Osteocyte (in vitro differentiated cells): ENCODE measurements at places on chromosomes 3 and 15. TPM values are rescaled to one million over a fixed set of nuclear protein-coding genes. Genes with fewer than 3 reads are reported as not detected.

- H3K4me3 ChIP-seq = no peak overlapping the region
- H3K27ac ChIP-seq = no peak overlapping the region
- H3K36me3 ChIP-seq = peaks cover 14% of the 10 kb centered on the region
- no peaks in the 10 kb centered on the region for H3K4me1 ChIP-seq
Observed at GRCh38 chr3:101249522-101249921, 70.9 kb downstream of the IMPG2 start.

DNA sequence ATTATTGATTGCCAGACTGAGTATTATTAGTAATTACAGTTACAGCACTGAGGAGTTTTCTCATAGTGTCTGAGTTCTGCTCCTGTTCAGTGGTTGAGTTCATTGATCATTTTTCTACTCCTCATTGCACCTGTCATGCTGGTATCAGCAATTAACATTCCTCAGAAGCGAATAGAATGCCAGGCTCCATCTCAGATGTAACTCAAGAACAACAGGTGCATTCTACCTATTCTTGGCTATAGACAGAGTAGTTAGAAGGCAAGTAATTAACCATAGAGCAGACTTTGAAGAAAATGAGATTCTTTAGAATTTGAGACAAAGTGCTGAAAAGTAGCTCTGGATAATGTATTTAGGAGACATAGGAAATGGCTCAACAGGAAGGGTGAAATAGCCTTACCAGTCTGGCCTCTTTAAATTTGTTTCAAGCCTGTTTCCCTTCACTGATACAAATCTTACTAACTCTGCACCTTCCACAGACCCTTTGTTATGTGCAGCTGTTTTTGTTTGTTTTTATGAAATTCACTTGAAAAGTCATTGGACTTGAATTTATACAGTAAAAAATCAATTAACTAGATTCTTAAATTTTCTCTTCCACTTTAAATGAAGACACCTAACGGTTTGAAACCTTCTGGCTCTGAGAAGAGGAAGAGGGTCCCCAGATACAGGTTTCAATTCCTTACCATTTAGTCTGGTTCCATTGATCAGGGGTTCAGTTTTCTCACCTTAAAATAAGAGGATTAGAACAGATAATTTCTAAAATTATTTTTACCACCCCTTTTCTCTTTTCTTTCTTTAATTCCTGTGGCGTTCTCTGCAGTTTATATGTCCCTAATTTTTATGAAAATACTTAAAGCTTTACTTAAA is 109.6 kb downstream of the FNDC3B start:
- H3K4me3 ChIP-seq = no peak overlapping the region
- DNase-seq = no peak
- H3K27ac ChIP-seq = peak overlapping the region; percentile 31
- peaks cover 53% of the 10 kb centered on the region for H3K4me1 ChIP-seq

- H3K27me3 ChIP-seq = no peaks in the 10 kb centered on the region
- no peak for DNase-seq
- no peak overlapping the region for H3K4me3 ChIP-seq
- peaks cover 7% of the 10 kb centered on the region for H3K36me3 ChIP-seq
Observed at GRCh38 chr3:140421884-140422283, 256.0 kb upstream of the TRIM42 start.

- H3K4me3 ChIP-seq = peak overlapping the region; percentile 68
- H3K4me1 ChIP-seq = peaks cover 3% of the 10 kb centered on the region
- no peaks in the 10 kb centered on the region for H3K36me3 ChIP-seq
- peaks cover 5% of the 10 kb centered on the region for H3K27me3 ChIP-seq
- no peak overlapping the region for H3K27ac ChIP-seq
Observed at GRCh38 chr3:107421170-107421792, 44.0 kb downstream of the CCDC54 start.

- H3K4me1 ChIP-seq = peaks cover 36% of the 10 kb centered on the region
- DNase-seq = no peak
- no peak overlapping the region for H3K27ac ChIP-seq
- H3K27me3 ChIP-seq = no peaks in the 10 kb centered on the region
- H3K4me3 ChIP-seq = no peak overlapping the region
Observed at GRCh38 chr3:46408853-46409252, 1.8 kb downstream of the CCRL2 start.

DNA sequence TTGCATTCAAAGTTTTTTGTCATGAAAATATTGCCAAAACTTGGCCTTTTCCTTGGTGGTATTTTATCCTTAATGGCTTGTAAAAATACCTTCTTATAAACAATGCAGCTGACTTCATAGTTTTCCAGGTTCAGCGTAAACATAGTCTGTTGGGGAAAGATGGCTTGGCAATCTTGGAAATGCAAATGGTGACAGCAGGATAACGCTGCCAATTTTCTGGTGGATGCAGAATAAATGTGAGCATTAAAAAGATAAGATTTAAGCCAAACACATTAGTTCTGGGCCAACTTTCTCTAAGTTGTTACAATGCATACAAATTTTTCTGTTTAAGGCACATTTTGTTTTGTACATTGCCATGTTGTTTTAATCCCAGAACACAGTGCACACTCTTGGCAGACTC is 147.0 kb upstream of the POU1F1 start:
- no peak for DNase-seq
- no peak overlapping the region for H3K4me3 ChIP-seq
- no peaks in the 10 kb centered on the region for H3K4me1 ChIP-seq
- no peaks in the 10 kb centered on the region for H3K36me3 ChIP-seq

GRCh38 chr3:169591159-169591951 is 72.2 kb downstream of the MECOM start:
- no peak overlapping the region for H3K4me3 ChIP-seq
- DNase-seq = no peak
- peaks cover 13% of the 10 kb centered on the region for H3K4me1 ChIP-seq
- no peaks in the 10 kb centered on the region for H3K27me3 ChIP-seq

DNA sequence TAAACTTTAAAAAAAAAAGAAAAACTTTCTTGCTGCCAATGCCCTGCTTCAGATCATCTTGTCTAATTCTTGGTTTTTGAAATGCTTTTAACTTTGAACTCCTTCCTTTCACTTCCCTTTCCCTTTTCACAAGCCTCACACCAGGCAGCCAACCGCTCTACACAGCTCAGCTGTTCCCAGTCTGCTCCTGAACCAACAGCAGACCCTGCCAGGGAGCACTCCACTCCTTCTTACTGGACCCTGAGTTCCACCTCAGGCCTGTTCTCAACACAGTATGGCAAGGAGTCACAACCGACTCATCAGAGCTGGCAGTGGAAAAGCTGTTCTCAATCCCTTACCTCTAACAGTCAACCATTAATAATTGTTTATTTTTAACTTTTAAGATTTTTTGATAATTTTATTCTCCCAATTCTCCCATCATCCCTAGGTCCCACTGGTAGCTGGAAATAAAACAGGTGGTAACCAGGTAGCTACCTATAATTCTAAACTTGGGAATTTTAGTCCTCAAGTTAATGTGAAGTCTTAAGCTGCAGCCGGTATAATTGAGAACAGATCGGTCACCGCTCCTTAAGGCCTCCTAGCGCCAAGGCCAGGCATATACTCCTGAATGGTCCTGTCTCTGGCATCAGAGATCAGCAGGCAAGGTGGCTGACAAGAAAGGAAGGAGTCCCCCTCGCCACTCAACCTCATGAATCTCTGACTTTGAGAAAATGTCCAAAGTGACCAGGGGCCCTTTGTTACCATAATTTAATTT is 43.9 kb downstream of the BOC start:
- H3K4me1 ChIP-seq = peaks cover 2% of the 10 kb centered on the region
- H3K27me3 ChIP-seq = no peaks in the 10 kb centered on the region
- no peak overlapping the region for H3K4me3 ChIP-seq
- DNase-seq = no peak
- H3K36me3 ChIP-seq = peaks cover 27% of the 10 kb centered on the region

DNA sequence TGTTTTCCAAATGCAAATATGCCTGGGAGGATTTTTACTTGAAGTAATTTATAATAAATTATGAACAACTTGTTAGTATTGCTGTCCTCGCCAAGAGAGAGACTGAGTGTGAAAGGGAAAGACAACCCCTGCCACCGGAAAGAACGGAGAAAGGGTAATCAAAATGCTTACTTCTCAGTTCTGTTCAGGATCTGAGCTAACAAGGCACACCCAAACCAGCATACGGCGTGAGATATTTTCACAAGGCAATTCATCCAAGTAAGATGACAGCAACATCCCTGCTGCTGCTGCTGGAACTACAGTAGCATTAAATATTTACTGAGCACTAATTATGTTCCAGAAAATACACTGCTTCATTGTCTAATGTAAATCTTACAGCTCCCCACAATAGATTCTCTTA is 96.1 kb downstream of the KBTBD8 start:
- no peak overlapping the region for H3K27ac ChIP-seq
- no peak for DNase-seq
- H3K27me3 ChIP-seq = peaks cover 3% of the 10 kb centered on the region
- no peaks in the 10 kb centered on the region for H3K4me1 ChIP-seq

DNA sequence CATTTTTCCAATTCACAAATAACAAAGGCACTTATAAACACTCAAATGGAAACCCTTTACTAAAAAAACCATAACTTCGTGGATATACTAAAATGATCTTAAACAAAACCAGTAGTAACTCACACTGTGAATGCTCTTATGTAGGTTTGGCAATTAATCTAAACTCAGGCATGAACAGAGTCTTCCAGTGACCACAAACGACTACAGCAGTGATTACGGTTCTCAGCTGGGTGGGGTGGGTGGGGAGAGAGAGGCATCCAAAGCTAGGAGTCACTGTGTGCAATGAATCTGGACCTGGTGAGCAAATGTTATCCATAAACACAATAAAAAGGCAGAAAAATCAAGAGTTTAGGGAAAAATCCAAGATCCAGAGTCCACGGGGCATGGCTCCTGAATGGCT is 21.3 kb downstream of the SLC12A8 start:
- H3K4me1 ChIP-seq = peaks cover 18% of the 10 kb centered on the region
- no peak overlapping the region for H3K27ac ChIP-seq
- no peaks in the 10 kb centered on the region for H3K27me3 ChIP-seq
- H3K4me3 ChIP-seq = no peak overlapping the region
- no peaks in the 10 kb centered on the region for H3K36me3 ChIP-seq
- no peak for DNase-seq

- DNase-seq = no peak
- no peak overlapping the region for H3K27ac ChIP-seq
Observed at GRCh38 chr3:1830851-1831250, 267.8 kb upstream of the CNTN4 start.

DNA sequence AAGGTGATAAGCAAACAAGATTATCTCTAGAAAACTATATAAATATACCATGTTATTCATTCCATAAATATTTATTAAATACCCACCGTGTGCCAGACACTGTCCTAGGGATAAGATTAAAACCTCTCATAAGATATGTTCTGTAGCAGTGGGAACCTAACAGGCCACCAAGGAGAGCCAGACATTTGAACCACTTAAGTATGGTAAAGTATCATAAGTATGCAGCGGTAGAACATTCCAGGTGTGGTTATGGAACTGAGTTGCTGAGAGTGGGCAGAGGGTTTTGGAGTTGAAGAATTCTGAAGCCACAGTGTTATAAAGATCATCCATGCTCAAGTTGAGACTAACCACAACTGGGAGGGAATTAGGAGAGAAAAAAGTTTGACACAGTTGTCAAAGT is 14.7 kb downstream of the FILIP1L start:
- DNase-seq = no peak
- peak overlapping the region; percentile 2 for H3K27ac ChIP-seq
- H3K36me3 ChIP-seq = peaks cover 2% of the 10 kb centered on the region
- peaks cover 56% of the 10 kb centered on the region for H3K4me1 ChIP-seq
- no peak overlapping the region for H3K4me3 ChIP-seq
- no peaks in the 10 kb centered on the region for H3K27me3 ChIP-seq

GRCh38 chr15:71937650-71938311 is 127.4 kb downstream of the NR2E3 start:
- H3K4me3 ChIP-seq = no peak overlapping the region
- DNase-seq = no peak
- no peaks in the 10 kb centered on the region for H3K27me3 ChIP-seq
- no peak overlapping the region for H3K27ac ChIP-seq
- no peaks in the 10 kb centered on the region for H3K4me1 ChIP-seq

The EFCAB12 gene
- total RNA-seq = 0.08 and 0.30 TPM in 2 replicates

The ALPK3 gene
- 0.27 and 0.37 TPM in 2 replicates for total RNA-seq

The PKM gene
- total RNA-seq = 602 and 617 TPM in 2 replicates

The C3orf49 gene
- total RNA-seq = not detected in 2 replicates

The PLD1 gene
- 13.9 and 15.2 TPM in 2 replicates for total RNA-seq

The C3orf38 gene
- 27.4 and 30.2 TPM in 2 replicates for total RNA-seq
